RPMI7951 (cell line): ENCODE measurements at places on chromosomes 12 and 14.
A peak's percentile ranks its signal among the peaks of the same experiment; 100 is the strongest.

- no peak for DNase-seq
These were observed 1.3 kb upstream of the ESYT1 start for GRCh38 chr12:56126732-56127239.

- DNase-seq = no peak
These were observed 167.9 kb downstream of the NUAK1 start for GRCh38 chr12:105970885-105971284.

DNA sequence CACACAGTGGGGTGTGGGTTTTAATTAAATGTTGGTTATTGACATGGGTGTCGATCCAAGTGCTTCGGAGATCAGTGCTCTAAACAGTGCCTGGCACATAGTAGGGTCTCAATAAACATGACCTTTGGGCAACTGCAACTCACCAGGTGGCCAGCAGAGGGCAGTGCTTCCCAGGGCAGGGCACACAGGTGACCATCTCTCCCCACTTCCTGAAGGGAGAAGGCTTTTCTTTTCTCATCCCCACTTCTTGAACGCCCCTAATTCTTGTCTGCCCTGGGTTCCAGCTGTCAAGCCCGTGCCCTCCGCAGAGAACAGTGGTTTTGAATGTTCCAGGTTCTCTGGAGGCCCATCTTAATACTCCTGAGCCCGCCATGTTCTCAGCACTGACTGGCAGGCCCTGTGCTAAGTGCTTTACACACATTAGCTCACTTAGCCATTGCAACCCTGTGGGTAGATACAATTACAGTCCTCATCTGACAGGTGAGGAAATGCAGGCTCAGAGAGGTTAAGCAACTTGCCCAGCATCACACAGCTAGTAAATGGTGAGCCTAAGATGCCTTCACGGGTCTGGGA is 16.3 kb downstream of the RAPGEF3 start:
- DNase-seq = peak; percentile 21

DNA sequence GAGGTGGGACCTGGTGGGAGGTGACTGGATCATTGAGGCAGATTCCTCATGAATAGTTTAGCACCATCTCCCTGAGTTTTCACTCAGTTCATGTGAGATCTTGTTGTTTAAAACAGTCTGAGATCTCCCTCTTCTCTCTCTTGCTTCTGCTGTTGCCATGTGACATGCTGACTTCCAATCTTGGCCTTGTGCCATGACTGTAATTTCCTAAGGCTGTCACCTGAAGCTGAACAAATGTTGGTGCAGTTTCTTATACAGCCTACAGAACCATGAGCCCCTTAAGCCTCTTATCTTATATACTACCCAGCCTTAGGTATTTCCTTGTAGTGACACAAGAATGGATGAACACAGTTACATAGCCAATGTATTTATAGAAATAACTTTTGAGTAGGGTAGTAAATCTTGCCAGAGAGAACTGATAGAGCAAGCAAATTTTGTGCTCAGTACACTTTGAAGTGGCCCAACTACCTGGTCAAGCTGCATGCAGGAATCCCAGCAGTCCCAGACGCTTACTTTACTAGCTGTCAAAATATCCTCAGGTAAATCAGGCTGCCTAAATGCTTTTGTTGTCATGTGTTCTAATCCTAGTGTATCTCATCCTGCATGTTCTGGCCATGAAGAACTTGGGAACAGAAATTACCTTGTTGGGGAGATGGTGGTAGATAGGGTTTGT is 445.6 kb upstream of the MIS18BP1 start:
- DNase-seq = peak; percentile 20

- no peak for DNase-seq
These were observed 91.9 kb upstream of the DHRS4 start for GRCh38 chr14:23861666-23862065.
